Urinary bladder (tissue), 4 donors: ENCODE measurements at places on chromosomes 5 and 9. TPM values are rescaled to one million over a fixed set of nuclear protein-coding genes. Genes with fewer than 3 reads are reported as not detected.

CDH10 gene
- polyA plus RNA-seq, result 0.06 TPM

ARID3C gene
- polyA plus RNA-seq, result not detected

LRRC19 gene
- polyA plus RNA-seq, result not detected

TLX3 gene
- polyA plus RNA-seq, result 0.16 TPM

CDX1 gene
- not detected for polyA plus RNA-seq

EPB41L4B gene
- polyA plus RNA-seq, result 1.2 TPM

ARHGEF39 gene
- 1.1 TPM for polyA plus RNA-seq

SAXO1 gene
- 0.03 TPM for polyA plus RNA-seq

FAT2 gene
- 2.7 TPM for polyA plus RNA-seq

SNCB gene
- 0.08 TPM for polyA plus RNA-seq

CARD9 gene
- polyA plus RNA-seq, result 2.9 TPM

ASTN2 gene
- 3.1 TPM for polyA plus RNA-seq

PCDHB8 gene
- polyA plus RNA-seq, result 1.0 TPM

PNPLA7 gene
- 6.4 TPM for polyA plus RNA-seq

BNC2 gene
- 10.7 TPM for polyA plus RNA-seq

SLC35D2 gene
- polyA plus RNA-seq, result 19.8 TPM

RNF180 gene
- polyA plus RNA-seq, result 5.6 TPM

OLFML2A gene
- 36.8 TPM for polyA plus RNA-seq

PCDHGA11 gene
- 1.9 TPM for polyA plus RNA-seq

CATSPER3 gene
- 0.72 TPM for polyA plus RNA-seq

LCN1 gene
- not detected for polyA plus RNA-seq

RNF183 gene
- polyA plus RNA-seq, result 0.15 TPM

SLC25A48 gene
- 0.04 TPM for polyA plus RNA-seq

RMRP gene
- not detected for polyA plus RNA-seq
